GM04504 (cell line): ENCODE measurements at places on chromosomes 6 and 20.
A peak's percentile ranks its signal among the peaks of the same experiment; 100 is the strongest.

DNA sequence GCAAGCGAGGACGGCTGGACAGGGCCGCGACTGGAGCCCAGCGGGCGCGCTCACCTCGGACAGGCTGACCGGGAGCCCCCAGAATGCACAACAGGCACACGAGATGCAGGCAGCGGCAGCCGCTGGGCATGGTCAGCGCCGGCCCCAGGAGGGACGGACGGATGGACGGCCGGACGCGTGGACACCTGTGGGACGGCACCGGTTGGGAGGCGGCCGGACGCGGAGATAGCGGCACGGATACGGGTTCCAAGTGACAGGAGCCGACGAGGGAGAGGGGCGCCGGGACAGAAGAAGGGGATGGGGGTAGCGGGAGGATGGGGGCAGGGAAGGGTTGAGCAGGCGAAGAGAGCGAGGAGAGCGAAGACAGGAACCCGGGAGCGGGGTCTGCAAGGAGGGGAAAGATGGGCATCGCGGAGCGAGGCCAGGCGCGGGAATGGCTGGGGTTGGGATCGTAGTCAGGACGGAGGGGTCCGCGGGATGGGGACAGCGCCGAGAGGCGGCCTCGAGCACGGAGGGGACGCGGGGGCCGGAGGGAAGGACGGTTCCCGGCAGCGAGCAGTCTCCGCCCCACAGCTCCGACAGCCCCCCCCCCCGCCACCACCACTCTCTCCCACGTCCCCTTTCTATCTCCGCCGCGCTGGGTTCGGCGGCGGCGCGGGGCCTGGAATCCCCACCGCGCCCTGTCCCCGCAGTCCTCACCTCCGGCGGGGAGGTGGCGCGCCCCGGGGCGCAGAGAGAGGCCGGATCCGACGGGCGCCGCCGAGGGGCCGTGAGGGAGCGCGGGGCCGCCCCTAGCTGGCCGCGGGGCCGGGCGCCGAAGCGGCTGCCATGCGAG, 435 bp downstream of the DLK2 start:
- DNase-seq: peak; percentile 55

GRCh38 chr6:82924799-82925535, 140.7 kb downstream of the UBE3D start:
- DNase-seq: no peak

- no peak for DNase-seq
Measured at GRCh38 chr6:42978487-42978838, 518 bp downstream of the PEX6 start.

DNA sequence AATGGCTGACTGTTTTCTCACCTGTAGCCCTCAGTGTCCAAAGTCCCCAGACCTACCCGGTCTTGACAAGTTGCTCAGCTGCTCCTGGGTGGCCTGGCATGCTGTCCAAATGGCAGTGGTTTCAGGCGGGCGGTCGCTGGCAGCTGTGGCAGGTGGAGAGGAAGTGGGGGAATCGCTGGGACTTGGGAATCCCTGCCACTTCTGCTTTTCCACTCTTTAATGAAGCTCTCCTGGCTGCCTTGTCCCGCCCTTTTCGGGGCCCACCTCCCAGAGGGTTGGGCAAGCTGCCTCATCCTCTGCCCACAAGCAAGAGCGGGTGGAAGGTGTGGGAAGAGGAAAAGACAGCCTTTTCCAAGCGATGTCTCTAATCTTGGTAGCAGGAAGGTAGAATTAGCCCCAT, at the start of gene OCSTAMP:
Gene OCSTAMP (minus strand): TSS at position 194 of the 400 bp plus-strand sequence. CDS start 94 bp downstream, at position 100.
- no peak for DNase-seq

DNA sequence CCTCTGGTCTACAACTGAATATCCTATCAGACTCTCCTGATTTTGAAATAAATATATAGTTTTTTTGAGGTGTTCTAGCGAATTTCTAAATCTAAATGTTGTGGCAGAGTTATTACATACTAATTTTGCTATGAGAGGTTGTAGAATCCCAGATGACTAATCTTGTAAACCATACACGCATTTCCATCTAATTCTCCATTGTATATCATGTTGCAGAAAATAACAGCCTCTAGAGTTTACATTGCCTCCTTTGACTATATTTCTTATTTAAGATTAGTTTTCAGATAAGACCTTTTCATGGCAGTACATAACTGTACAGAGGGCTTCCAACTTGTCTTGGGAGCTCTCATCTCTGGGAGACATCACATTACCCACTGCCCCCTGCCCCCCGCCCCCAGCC, 22.9 kb downstream of the PTPN1 start:
- DNase-seq: no peak

- DNase-seq: no peak
Measured at GRCh38 chr6:1263850-1264377, 48.0 kb upstream of the FOXQ1 start.

GRCh38 chr6:116010386-116010785, 50.3 kb downstream of the FRK start:
- no peak for DNase-seq

DNA sequence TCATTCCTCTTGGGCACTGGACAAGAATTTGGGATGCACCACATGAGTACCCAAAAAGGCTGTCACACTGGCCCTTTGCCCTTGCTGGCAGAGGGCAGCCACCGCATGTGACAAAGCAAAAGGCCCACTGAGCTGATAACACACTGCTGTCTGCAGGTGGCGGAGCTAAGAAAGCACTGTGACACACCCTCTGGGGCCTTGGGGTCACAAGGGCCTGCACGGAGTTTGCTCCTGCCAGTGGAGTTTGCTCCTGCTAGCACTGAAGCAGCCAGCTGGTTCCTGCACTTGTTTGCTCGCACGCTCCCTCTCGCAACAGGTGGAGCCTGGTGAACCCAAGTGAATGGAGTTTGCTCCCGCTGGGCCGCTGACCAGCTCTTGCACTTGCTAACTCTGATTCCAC, 132.6 kb downstream of the LCA5 start:
- no peak for DNase-seq
